NCI-H460 (cell line): ENCODE measurements at places on chromosomes 4 and X. TPM values are rescaled to one million over a fixed set of nuclear protein-coding genes. Genes with fewer than 3 reads are reported as not detected.

The WDR45 gene
- total RNA-seq = 85.0 and 104 TPM in 2 replicates

The GRID2 gene
- not detected in 2 replicates for total RNA-seq

The PLAC1 gene
- total RNA-seq = 0.52 and 0.62 TPM in 2 replicates

The TMPRSS11D gene
- total RNA-seq = not detected in 2 replicates

The SLC39A8 gene
- total RNA-seq = 650 and 658 TPM in 2 replicates

The TCEAL6 gene
- total RNA-seq = not detected in 2 replicates

The PCDH18 gene
- 0.35 and 0.46 TPM in 2 replicates for total RNA-seq

The CLNK gene
- not detected in 2 replicates for total RNA-seq
